ENCODE measurements at places on chromosomes 16 and 17. TPM values are rescaled to one million over a fixed set of nuclear protein-coding genes. Genes with fewer than 3 reads are reported as not detected.
A peak's percentile ranks its signal among the peaks of the same experiment; 100 is the strongest.

GRCh38 chr17:57954397-57955182 is 622 bp downstream of the CUEDC1 start:
- peak; percentile 71 for DNase-seq

Gene STXBP4
- total RNA-seq = 23.6 TPM

DNA sequence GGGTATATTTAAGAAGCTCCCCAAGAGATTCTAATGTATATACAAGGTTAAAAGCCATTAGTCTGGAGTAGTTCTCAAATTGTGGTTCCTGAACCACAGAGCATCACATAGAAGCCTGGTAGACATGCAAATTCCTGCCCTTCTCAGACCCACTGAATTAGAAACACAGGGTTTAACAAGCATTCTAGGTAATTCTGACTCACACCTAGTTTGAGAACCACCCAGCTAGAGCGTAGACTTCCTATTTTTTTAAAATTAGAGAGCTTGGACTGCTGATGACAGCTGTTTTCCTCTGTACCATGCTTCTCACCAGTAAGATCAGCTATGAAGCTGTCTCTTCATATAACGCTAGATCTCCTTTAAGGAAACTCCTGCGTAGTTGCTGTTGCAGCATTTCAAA is 50.6 kb downstream of the HS3ST3B1 start:
- peak; percentile 12 for DNase-seq

GRCh38 chr17:81923302-81924260 is 4.0 kb downstream of the MAFG start:
- DNase-seq = peak; percentile 87

Gene COX11
- total RNA-seq = 38.3 TPM

Data from umbilical cord (tissue), 2 donors.